NCI-H1930 (cell line): ENCODE measurements at places on chromosomes 2 and 18.

- DNase-seq, result no peak
Measured at GRCh38 chr2:103139628-103140268, 377.9 kb downstream of the TMEM182 start.

GRCh38 chr18:31990823-31991222, 27.8 kb upstream of the RNF125 start:
- DNase-seq, result no peak

GRCh38 chr2:177543007-177543760, 150.6 kb downstream of the AGPS start:
- DNase-seq, result no peak

GRCh38 chr2:105609746-105610402, 134.8 kb upstream of the NCK2 start:
- DNase-seq, result no peak

GRCh38 chr18:54004828-54005227, 219.6 kb downstream of the MBD2 start:
- no peak for DNase-seq
